ENCODE measurements at places on chromosomes 12 and 14.

DNA sequence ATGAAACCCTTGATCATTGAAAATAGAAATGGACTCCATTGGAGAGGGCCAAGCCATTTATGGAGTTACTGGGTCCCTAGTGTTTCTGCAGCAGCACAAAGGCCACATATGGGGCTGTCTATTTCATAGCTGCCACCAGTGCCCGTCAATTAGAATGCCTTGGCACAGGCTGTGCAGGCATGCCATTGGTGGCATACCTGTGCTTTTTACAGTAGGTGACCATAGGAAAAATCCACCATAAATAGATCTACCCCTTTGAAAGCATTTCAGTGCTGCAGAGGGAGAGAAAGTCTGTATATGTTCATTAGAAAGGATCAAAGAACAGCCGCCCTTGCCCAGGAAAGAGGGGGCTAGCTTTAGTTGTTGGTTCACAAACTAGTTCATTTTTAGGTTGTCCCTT, 13.1 kb downstream of the MYBPC1 start:
- no peak for DNase-seq
- peaks cover 3% of the 10 kb centered on the region for H3K4me1 ChIP-seq
- no peaks in the 10 kb centered on the region for H3K36me3 ChIP-seq
- no peak overlapping the region for H3K27ac ChIP-seq

- no peak overlapping the region for H3K27ac ChIP-seq
- H3K27me3 ChIP-seq = no peaks in the 10 kb centered on the region
- H3K36me3 ChIP-seq = no peaks in the 10 kb centered on the region
- DNase-seq = no peak
Measured at GRCh38 chr12:19113464-19113863, 16.1 kb upstream of the PLEKHA5 start.

DNA sequence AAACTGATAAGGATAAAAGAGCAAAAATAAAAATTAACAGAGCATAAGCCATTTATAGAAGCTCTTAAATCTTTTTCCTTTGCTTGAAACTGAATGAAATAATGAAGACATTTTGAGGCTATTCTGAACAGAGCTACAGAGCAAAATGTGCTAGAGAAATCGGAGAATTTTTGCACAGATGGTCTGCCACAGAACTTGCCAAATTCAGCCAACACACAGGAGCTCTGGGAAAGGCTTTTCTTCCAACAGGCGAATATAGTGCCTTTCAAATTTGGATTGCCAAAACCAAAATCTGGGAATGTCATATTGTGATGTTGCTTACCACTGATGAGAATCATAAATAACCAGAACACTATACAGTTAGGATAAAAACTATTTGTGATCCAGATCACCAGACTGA, 406.3 kb downstream of the RPL10L start:
- DNase-seq = no peak
- no peak overlapping the region for H3K27ac ChIP-seq
- no peaks in the 10 kb centered on the region for H3K4me1 ChIP-seq
- no peak overlapping the region for H3K4me3 ChIP-seq
- no peaks in the 10 kb centered on the region for H3K27me3 ChIP-seq

DNA sequence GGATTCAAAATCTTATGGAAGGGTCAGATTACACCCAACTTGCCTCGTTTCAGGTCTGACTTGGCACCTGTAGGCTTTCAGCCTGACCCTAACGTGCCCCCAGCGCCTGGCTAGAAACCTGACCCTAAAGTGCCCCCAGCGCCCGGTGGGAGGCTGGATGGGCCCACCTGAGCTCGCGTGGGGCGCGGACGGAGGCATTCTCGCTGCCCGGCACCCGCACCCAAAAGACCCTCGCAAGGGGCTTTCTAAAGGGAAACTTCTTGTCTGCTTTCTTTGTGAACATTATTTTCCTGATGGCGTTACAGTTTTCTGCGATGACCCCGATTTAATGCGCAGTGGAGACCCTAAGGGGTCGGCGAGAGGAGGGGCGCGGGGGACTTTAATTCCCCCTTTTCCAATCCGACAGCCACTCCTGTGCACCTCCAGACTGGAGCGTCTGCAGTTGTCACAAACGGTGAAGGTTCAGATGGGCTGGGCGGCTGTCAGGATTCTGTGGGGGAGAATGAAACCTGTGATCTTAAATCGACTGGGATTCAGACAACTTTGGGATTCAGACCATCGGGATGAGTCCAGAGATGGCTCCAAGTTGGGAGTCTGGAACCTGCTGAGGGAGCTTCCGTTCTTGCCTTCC, 751 bp upstream of the HRK start:
- H3K36me3 ChIP-seq = no peaks in the 10 kb centered on the region
- DNase-seq = no peak
- peaks cover 55% of the 10 kb centered on the region for H3K27me3 ChIP-seq
- peak overlapping the region; percentile 69 for H3K4me3 ChIP-seq
- H3K4me1 ChIP-seq = peaks cover 17% of the 10 kb centered on the region

- H3K4me1 ChIP-seq = no peaks in the 10 kb centered on the region
- no peak overlapping the region for H3K4me3 ChIP-seq
- peaks cover 7% of the 10 kb centered on the region for H3K36me3 ChIP-seq
- no peak overlapping the region for H3K27ac ChIP-seq
Measured at GRCh38 chr12:109518820-109519665, 41.6 kb downstream of the UBE3B start.

DNA sequence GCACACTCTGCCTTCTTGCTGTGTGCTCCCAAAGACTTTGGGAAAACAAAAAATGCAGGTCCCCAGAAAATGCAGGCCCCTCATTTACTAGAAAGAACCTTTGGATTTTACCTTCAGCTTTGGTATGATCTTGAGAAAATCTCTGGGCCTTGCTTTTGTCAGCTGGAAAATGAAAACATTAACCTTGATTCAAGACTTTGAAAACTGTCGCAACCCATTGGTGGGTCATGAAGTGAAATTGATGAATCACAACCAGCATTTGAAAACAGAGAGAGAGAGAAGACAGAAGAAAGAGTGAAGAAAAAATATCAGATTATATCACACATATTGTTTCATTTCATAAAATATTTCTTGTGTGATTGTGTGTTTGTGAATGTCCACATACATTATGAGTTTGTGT, 322.5 kb downstream of the ZFP36L1 start:
- no peak overlapping the region for H3K4me3 ChIP-seq
- DNase-seq = no peak
- no peaks in the 10 kb centered on the region for H3K36me3 ChIP-seq
- H3K27me3 ChIP-seq = no peaks in the 10 kb centered on the region
- H3K4me1 ChIP-seq = peaks cover 35% of the 10 kb centered on the region

Data from H1 (cell line).